Stimulated activated naive CD4-positive, alpha-beta T cell (primary cell): ENCODE measurements at places on chromosomes 16 and 17.

DNA sequence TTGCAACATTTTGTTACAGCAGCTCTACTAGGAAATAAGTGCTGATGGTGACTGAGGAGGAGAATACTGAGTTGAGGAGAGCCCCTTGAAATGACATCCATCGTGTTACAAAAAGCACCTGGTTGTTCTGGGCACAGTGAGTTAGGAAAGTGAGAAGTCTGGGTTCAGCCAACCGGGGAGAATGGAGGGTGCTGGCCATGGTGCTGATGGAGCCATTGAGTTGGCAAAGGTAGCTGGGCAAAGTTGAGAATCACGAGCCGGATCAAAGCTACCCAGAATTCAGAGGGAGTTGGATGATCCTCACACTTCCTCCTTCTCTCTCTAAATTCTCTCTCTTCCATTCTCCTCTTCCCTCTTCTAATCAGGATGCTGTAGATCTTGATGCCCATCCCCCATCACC is 35.0 kb upstream of the ASIC2 start:
- no peak for DNase-seq

GRCh38 chr17:70796757-70797156 is 627.4 kb downstream of the KCNJ2 start:
- DNase-seq: no peak

DNA sequence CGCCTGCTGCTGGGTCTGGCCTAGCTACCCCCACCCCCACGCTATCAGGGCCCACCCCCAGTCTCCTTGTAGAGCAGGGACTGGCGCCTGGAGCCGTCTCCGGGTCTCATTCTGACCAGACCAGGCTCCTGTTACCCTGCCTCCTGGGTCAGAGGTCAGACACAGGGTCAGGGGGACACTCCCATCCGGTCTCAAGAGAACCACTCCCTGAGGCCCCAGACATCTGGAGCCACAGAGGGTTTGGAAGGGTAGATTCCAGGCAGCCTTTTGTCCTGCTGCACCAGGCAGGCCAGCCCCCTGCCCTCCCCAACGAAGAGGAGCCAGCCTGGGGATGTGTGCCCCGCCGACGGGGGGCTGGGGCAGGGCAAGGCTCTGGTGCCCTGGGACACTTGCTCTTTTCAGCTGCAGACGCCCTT is 944 bp upstream of the WFIKKN1 start:
- DNase-seq: no peak

DNA sequence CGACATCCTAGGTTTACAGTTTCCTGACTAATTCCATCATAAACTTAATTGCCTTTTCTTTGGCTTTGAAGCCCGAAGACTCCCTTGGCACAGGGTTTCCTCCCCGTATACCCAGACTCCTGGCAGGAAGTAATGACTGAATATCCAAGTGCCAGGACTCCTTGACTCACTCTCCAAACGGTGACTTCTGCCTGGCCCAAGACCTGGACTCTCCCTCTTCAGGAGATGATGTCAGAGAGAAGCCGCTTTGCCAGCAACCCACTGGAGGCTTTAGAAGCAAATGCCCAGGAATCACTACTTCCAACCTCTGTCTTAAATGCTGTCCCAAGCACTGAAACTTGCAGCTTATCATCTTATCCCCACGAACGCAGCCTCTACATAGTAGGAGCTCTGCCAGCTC is 146.5 kb downstream of the RGS9 start:
- no peak for DNase-seq

- DNase-seq: no peak
Measured at GRCh38 chr16:23611936-23612335, 15.8 kb upstream of the NDUFAB1 start.

GRCh38 chr17:5813357-5813756 is 229.0 kb upstream of the NLRP1 start:
- DNase-seq: no peak

GRCh38 chr16:25198021-25198420 is 18.7 kb upstream of the AQP8 start:
- no peak for DNase-seq

GRCh38 chr16:67256701-67257230 is 8.0 kb downstream of the SLC9A5 start:
- no peak for DNase-seq

- DNase-seq: no peak
Measured at GRCh38 chr16:15887283-15887682, 1.1 kb downstream of the CEP20 start.

DNA sequence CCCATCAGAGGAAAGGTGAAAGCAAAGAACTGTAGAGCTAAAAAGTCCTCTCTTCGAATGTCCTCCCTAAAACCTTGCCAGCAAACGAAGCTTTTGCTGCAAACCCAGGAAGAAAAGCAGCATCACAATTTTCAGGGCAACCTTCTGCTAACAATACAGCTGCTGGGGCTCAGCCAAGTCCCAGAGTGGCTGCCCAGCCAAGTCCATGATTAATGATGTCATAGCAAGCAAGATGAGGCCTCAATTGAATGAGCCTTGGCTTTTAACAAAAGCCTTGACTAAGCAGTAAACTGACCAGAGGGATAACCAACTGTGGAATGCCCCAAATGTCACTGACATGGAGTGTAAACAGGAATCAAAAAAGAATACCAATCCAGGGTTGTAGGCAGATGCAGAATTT is 342.7 kb downstream of the PMP22 start:
- DNase-seq: no peak

GRCh38 chr17:68087851-68088250 is 52.3 kb downstream of the KPNA2 start:
- no peak for DNase-seq

GRCh38 chr16:72723781-72724180 is 324.1 kb downstream of the ZFHX3 start:
- DNase-seq: no peak

- no peak for DNase-seq
Measured at GRCh38 chr16:53504665-53505064, 1.7 kb upstream of the AKTIP start.

- DNase-seq: no peak
Measured at GRCh38 chr17:34368946-34369500, 6.0 kb upstream of the CCL1 start.

GRCh38 chr17:76314392-76315227 is 6.5 kb upstream of the QRICH2 start:
- DNase-seq: no peak

GRCh38 chr17:64064331-64064730 is 43.9 kb upstream of the ICAM2 start:
- DNase-seq: no peak

DNA sequence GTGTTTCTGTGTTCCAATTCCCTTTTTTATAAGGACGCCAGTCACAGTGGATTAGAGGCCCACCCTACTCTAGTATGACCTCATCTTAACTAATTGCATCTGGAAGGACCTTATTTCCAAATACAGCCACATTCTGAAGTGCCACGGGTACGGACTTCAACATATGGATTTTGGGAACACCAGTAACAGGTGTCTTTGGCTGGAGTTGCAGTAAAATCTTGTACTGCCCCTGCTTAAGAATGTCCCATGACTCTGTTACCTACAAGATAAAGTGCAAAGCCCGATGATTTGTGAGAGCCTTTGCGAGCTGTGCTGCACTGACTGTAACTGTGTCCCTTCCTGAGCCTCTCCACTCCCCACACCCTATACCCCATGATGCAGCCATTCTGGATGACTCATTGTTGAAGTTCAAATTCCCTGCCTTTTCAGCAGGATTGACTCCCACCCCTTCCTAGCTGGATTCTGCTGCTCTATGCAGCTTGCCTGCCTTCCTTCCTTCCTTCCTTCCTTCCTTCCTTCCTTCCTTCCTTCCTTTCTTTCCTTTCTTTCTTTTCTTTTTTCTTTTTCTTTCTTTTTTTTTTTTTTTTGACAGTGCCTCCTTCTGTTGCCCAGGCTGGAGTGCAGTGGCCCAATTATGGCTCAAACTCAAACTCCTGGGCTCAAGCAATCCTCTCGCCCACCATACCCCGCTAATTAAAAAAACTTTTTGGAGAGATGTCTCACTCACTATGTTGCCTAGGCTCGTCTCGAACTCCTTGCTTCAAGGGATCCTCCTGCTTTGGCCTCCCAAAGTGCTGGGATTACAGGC is 2.1 kb downstream of the HCRT start:
- DNase-seq: no peak

DNA sequence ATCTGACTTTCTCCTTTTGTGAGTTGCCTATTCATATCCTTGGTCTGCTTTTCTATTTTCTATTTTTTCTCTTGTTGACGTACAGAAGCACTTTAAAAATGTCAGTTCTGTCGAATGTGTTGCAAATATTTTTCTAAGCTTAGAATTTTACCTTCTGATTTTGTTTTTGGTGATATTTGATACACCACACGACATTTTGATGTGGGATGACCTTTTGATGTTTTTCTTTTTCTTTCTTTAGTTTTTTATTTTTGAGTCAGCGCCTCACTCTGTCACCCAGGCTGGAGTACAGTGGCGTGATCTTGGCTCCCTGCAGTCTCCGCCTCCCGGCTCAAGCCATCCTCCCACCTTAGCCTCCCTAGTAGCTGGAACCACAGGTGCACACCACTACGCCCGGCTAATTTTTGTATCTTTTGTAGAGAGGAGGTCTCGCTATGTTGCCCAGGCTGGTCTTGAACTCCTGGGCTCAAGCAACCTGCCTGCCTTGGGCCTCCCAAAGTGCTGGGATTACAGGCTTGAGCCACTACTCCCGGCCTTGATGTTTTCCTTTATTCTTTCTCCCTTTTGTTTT is 39.6 kb downstream of the WSB1 start:
- DNase-seq: no peak

DNA sequence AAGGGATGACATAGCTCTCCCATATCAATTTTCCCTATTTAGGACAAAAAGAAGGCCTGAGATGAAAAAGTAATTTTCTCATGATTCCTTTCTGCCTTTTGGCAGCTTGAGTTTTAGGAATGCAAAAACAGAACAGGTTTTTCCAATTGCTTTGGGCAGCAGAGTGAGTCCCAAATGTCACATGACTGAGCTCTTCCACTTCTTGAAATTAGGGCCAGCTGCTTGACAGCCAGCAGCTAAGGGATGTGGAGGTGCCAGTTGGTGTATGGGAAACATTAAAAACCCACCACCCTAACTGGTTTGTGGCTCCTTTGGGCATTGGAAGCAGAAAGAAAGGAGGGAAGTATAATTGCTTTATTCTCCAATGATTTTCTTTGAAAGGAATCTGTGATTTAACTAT is 133.8 kb upstream of the FAM20A start:
- DNase-seq: no peak

DNA sequence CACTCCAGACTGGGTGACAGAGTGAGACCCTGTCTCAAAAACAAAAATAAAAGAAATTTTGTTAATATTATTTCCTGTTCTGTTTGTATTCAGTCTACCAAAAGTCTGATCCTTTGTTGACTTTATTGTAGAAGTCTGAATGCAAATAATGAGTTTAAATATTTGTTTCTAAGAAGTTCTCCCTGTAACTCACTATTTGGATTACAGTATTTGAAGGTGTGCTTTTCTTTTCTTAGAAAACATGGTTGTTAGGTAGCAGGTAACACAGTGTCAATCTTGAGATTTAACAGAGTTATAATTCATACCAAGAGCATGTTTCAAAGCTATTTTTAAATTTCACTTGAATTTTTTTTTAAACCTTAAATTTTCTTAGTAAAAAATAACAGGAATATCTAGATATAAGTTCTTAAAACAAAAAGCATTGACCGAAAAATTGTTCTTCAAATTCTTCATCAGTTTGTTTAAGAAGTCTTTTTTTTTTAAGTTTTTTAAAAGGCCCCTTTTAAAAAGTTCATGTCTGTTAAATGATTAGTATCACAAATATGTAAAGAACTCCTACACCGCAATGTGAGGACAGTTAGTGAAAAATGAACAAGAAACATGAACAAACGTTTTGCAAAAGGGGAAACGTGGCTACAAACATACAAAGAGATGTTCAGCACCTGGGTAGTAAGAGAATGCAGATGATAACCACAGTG is 35.0 kb downstream of the GAN start:
- no peak for DNase-seq

DNA sequence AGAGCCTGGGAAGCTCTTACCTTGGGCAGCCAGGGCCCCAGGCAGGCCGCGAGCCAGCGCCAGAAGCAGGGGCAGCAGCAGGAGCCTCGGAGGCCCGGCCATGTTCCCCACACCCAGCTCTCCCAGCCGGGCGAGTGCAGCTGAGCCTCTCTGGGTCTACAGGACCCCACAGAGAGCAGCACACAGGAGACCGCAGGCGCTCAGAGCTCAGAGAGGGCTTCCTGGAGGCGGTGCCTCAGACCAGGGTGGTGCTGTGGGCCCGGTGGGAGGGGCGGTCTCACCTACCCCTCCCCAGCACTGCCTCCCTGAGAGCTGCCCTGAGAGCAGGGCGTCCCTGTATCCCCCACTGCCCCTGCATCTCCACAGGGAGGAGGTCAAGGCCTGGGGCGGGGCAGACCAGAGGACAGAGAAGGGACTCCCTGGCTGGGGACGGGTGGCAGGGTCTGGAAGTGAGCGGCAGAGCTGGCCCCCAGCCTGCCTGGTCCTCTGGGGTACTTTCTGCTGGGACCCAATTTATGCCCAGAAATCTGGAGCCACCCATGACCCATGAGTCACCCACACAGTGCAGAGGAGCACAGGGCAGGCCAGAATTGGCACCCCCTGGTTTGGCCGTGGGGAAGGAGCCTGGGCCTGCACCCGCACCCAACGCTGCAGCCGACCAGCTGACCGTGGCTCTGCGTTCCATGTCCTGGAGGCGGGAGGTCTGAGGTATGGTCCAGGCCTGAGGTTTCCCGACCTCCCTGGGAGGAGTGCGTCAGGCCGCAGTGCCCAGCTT is at the start of gene CD7:
Gene CD7 (minus strand): TSS at position 215 of the 775 bp plus-strand sequence. CDS start 113 bp downstream, at position 102.
- peak; percentile 63 for DNase-seq

DNA sequence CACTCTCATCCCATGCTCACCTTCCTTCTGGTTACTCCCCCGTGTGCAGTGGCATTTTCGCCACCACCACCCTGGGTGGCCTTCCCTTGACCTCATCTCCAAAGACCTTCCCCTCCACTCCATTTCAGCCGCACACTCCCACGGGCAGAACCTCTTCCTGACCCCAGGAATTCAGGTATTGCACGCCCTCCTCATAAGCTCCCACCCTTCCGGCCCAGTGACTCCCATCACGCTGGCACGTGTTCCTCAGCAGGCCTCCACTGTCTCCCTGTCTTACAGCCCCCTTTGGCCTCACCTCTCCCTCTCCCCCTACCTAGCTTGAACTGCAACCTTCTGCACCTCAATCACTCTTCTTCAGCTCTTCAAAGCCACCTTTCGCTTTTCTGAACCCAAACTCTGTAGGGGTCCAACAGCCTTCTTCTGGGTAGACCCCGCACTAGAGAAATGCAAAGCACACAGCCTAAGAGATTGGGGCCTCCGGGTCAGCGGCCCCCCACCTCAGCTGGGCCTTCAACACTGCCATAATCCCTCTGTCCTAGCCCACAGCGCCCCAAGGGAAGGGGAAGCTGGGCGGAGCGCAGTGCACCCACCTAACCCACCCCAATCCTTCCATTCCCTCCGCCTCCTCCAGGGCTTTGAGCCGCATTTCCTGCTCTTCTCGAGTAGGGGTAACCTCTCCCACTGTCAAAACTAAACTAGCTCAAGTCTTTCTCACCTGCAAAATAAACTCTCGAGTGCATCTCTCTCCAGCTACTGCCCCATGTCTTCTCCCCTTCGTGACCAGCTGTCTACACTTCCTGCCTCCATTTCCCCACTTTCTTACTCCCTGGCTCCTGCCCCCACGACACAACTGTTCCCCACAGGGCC is 1.7 kb upstream of the TMEM97 start:
- DNase-seq: no peak
